Hindlimb muscle (tissue), 1 donor: ENCODE measurements at places on chromosomes 1 and 21. TPM values are rescaled to one million over a fixed set of nuclear protein-coding genes. Genes with fewer than 3 reads are reported as not detected.

Gene BMP8A
- 0.53 TPM for polyA plus RNA-seq

Gene SPATA21
- 0.30 TPM for polyA plus RNA-seq

Gene IL19
- not detected for polyA plus RNA-seq

Gene MAST2
- polyA plus RNA-seq: 96.2 TPM

Gene RGL1
- 21.6 TPM for polyA plus RNA-seq

Gene OLIG2
- polyA plus RNA-seq: not detected

Gene SEC16B
- 7.0 TPM for polyA plus RNA-seq

Gene PLD5
- polyA plus RNA-seq: 1.4 TPM

Gene SLC16A4
- polyA plus RNA-seq: 11.6 TPM

Gene CR1L
- not detected for polyA plus RNA-seq

Gene CFAP141
- polyA plus RNA-seq: not detected

Gene KRTAP20-1
- polyA plus RNA-seq: not detected

Gene HES4
- 24.1 TPM for polyA plus RNA-seq

Gene C8A
- not detected for polyA plus RNA-seq

Gene HAX1
- polyA plus RNA-seq: 67.5 TPM

Gene NBPF6
- polyA plus RNA-seq: not detected

Gene PPT1
- 38.2 TPM for polyA plus RNA-seq

Gene HSD3B1
- not detected for polyA plus RNA-seq

Gene PEAR1
- polyA plus RNA-seq: 29.2 TPM

Gene AIM2
- polyA plus RNA-seq: 0.40 TPM

Gene PRDX1
- 129 TPM for polyA plus RNA-seq

Gene TTLL7
- 26.6 TPM for polyA plus RNA-seq

Gene CFHR2
- not detected for polyA plus RNA-seq

Gene BOLA1
- 14.4 TPM for polyA plus RNA-seq

Gene SMCP
- polyA plus RNA-seq: not detected

Gene PLPPR4
- polyA plus RNA-seq: 8.8 TPM

Gene S100A7A
- not detected for polyA plus RNA-seq

Gene SUCO
- polyA plus RNA-seq: 36.4 TPM

Gene CYP4A11
- 0.22 TPM for polyA plus RNA-seq

Gene NSUN4
- 16.3 TPM for polyA plus RNA-seq

Gene C1orf94
- not detected for polyA plus RNA-seq

Gene ARL8A
- polyA plus RNA-seq: 40.3 TPM

Gene RORC
- polyA plus RNA-seq: 11.8 TPM

Gene GJA5
- 16.6 TPM for polyA plus RNA-seq

Gene PPIAL4G
- 0.06 TPM for polyA plus RNA-seq

Gene TMEM240
- polyA plus RNA-seq: 4.8 TPM

Gene CD84
- polyA plus RNA-seq: 3.2 TPM
